Aorta (tissue), 5 donors: ENCODE measurements at places on chromosomes 5 and 9.

GRCh38 chr9:114202849-114203248, 47.5 kb downstream of the COL27A1 start:
- no peak for DNase-seq

DNA sequence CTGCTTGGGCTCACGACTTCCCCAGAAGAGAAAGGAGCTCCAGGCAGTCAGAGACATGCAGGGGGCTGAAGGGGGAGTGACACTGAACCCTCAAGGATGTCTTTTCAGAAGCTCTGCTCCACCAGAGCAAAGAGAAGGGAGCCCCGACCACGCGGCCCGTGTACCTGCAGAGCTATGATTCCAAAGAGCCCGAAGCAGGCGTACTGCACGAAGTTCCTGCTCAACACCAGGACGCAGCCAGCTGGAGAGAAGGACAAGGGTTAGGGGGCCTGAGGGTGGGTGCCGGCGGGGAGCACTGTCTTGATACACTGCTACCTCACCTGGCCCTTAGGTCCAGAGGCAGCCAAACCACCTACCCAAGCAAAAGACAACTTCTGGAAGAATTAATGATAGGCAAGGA, 9.4 kb downstream of the SURF4 start:
- no peak for DNase-seq

GRCh38 chr5:118228489-118228888, 759.9 kb downstream of the DTWD2 start:
- DNase-seq, result no peak

- no peak for DNase-seq
Observed at GRCh38 chr9:115439641-115440040, 321.7 kb upstream of the TNC start.
